ENCODE measurements at places on chromosomes 6 and 20.

- no peak for DNase-seq
Measured at GRCh38 chr20:6765469-6766058, 1.9 kb upstream of the BMP2 start.

GRCh38 chr6:129115471-129115870 is 232.5 kb downstream of the LAMA2 start:
- no peak for DNase-seq

GRCh38 chr20:43975096-43975768 is 60.6 kb downstream of the TOX2 start:
- DNase-seq: peak; percentile 46

- no peak for DNase-seq
Measured at GRCh38 chr20:36193977-36194712, 39.6 kb downstream of the EPB41L1 start.

- DNase-seq: no peak
Measured at GRCh38 chr20:48797850-48798747, 29.7 kb downstream of the PREX1 start.

GRCh38 chr20:45072066-45072465 is 28.9 kb downstream of the KCNS1 start:
- no peak for DNase-seq

GRCh38 chr6:79713701-79714322 is 82.7 kb downstream of the SH3BGRL2 start:
- DNase-seq: peak; percentile 43

- DNase-seq: no peak
Measured at GRCh38 chr20:35339636-35340035, 47.4 kb upstream of the FAM83C start.

DNA sequence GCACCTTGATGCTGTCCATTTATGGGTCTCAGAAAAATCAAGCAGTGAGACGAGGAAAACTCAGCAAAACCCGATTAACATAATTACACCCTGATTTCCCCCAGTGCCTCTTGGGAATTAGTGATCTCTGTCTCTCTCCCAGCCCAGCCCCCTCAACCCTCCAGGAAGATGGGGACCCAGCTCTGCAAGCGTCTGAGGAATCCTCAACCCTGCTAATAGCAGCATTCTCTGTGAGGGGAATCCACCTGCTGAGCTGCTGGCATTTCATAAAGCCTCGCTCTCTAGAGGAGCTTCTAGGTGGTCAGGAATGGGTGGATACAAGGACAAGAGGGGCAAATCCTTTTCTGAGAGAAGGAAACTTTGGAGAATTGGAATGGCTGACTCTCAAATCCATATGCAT is 13.9 kb downstream of the NR2E1 start:
- DNase-seq: no peak

DNA sequence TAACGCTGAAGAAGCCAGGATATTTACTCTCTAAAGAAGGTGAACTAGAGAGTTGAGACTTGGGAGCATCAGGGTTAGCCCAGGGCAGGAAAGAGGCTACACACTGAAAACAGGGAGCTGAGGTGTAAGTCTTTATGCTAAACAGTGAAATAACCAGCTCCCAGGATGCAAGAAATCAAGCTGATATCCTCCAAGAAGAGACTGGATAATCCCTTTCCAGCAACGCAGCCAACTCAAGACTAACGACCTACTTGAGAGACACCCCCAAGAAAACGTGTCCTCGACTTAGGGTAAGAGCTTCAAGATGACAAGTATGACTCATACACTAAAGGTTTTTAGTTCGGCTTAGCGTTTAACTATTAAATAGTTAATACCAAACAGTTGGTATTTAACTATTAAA is 202.2 kb downstream of the TASP1 start:
- no peak for DNase-seq

GRCh38 chr20:48656661-48657211 is 171.1 kb downstream of the PREX1 start:
- DNase-seq: no peak

DNA sequence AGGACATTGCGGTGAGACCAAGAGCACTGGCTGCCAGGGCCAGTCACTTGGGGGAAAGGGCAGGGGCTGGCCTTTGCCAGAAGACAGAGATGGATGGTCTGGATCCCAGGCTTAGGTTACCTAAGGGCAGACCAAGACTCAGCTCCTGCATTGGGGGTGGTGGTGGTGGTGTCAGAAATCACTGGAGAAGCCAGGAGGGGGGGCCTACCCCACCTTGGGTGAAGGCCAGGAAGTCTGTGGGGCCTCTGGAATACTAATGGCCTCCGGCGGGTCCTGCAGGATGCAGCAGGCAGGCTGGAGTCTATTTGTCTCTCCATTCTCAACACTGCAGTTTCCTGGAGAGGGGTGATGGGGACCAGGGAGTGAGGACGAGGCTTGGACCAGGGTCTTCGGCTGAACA is 32.8 kb downstream of the CD40 start:
- no peak for DNase-seq

DNA sequence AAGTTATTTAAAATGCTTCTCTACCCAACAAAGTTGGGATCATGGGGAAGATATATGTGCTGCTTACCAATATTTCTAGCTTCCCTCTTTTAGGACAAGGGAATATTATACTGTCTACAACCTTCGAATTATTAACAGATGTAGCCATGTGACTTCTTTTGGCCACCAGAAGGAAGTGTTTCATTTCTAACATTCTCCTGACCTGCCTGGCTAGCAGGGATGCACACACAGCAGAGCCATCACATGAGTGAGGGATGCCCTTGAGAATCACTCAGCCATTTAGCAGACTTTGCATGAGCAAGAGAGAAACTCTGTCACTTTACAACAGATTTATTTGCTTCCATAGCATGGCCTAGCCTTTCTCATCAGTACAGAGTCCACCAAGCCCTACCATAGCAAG is 230.7 kb upstream of the MARCKS start:
- DNase-seq: no peak

GRCh38 chr6:2111162-2111677 is 134.2 kb downstream of the GMDS start:
- no peak for DNase-seq

- DNase-seq: no peak
Measured at GRCh38 chr20:10408108-10408813, 25.8 kb downstream of the MKKS start.

- DNase-seq: no peak
Measured at GRCh38 chr20:64082126-64082731, 2.0 kb downstream of the LKAAEAR1 start.

DNA sequence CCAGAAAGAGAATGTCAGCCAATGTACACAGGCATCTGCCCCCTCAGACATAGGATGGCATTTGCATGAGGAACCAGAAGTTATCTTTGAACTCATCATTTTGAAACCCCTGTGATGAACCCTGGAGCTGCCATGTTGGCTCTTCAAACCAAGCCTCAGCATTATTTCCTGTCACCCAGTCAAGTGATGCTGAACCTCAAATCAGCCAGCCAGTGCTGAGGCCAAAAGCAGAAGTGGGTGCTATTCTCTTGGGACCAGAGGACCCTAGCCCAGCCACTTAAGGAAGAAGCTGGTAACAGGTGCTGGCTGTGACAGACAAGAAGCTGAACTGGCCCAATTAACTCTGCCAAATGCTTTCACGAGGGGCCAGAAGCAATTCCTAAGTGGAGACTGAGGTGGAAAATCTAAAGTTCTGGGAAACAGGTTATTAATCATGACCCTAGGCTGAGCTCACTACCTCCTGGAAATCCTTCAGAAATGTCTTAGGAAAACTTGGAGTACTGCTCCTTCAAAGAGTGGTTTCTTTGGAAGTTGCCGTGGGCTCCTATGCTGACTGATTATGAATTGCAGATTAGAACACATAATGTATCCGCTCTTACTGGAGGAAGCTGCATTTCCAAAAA is 4.0 kb downstream of the PKIG start:
- no peak for DNase-seq
